Activated CD8-positive, alpha-beta memory T cell treated with anti-CD3 and anti-CD28 coated beads, Interleukin-2, amount 50 U/mL, for 48 hours (primary cell): ENCODE measurements at places on chromosomes 13 and 19.

- no peak for DNase-seq
These were observed 65.6 kb downstream of the DHRS12 start for GRCh38 chr13:51738226-51738905.

DNA sequence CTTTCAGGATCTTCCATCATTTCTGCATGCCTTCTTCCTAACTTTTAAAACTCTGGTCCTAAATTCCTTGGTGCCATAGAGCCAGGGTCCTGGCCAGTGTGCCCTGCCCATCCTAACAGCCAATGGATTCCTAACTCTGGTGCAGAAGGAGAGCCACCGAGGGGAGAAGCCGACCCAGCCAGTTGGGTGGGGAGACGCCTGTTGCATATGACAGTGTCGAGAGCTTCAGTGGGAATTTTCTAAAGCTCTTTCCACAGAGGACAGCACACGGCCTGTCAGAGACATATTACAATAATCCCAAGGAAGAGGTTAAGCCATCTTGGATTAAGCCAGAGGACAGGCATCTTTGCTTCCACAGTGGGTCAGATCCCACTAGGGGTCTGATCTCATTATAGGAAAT is 180.4 kb downstream of the ZNF536 start:
- no peak for DNase-seq

DNA sequence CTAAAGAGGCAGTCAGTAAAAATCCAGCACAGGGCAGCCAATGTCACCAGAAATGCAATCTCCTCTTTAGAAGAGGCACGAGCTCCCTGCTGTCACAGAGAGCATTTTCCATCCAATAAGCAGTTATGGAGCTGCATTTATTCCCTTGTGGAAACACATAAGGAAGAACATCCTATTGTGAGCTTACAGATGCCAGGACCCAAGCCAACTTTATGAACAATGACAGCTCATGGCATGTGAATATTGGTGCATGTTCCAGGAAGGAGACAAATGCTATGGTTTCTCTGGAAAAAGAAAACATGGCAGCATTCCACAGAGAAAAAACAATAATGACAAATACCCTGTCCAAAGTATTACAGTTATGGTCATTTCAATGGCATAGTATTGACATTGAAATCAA is 955.6 kb downstream of the UQCRFS1 start:
- DNase-seq: no peak

DNA sequence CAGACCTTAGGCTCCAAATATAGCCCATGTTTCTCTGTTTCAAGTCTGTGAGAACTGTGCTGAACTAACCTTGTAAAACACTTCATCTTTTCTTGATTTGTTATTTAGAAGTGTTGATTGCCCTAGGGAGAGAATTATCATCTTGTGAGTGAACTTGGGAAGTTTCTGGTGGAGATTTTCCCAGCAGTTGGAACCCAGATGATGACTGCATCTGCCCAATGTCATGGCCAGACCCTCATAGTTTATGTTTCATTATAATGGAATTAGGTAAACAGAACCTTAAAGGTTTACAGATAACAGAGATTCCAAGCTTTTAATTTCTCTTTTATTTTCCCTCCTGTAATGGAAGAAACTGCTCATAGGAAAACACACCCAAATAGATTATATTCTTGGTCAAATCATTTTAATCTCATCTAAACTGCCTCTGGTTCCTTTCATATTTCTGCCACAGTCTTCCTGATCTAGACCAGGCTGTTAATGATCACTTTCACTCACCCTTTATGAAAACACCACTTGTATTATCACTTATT is 569.1 kb downstream of the KCTD12 start:
- no peak for DNase-seq

DNA sequence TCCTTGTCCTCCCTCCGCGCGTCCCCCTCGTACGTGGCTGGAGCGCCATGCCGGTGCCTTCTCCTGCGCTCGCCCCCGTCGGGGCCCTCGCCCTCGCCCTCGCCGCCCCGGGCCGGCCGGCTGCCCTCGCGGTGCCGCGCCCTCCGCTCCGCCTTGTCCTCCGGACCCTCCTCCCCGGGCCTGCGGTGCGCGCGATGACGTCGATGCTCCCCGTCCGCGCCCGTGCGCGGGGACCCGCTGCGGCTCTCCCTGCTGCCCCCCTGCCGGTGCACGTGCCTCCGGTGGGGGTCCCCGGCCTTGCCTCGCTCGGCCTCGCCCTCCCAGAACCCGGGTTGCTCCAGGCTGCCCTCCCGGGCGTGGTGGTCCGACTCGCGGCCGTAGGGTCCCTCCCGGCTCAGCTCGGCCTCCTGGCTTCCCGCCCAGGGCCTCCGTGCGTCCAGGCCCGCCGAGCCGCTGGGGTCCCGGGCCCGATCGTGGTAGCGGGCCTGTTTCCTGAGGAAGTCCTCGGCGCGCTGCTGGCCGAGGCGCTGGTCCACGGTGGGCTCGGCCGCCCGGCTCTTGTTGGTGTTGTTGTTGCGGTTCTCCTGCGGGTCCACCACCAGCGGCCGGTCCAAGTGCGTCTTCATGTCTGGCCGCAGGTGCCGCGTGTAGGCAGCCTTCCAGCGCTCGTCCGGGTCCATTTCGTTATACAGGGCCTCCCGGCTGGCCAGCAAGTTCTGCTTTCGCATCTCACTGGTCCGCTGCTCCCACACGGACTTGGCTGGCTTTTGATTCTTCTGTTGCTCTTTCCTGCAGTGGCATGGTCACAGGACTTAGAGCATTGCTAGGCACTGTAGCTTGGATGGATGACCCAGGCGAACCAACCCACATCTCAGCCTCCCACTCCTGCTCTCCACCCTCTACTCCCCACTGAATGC is 148.6 kb downstream of the IER2 start:
- no peak for DNase-seq

DNA sequence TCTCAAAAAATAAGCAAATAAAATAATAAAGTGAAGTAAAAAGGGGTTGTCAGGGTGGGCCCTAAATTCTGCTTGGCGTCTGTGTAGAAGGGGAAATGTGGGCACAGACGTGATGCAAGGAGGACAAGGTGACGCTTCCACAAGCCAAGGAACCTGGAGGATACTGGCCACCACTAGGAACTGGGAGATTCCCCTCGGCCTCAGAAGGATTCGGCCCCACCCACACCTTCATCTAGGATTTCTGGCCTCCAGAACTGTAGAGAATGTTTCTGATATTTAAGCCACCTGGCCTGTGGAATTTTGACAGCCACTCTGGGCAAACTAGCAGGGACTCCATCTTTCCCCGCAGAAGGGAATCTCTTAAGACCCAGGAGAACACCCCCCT is 1.1 kb downstream of the PLEKHJ1 start:
- no peak for DNase-seq
